ENCODE measurements at places on chromosomes 7 and 10.

DNA sequence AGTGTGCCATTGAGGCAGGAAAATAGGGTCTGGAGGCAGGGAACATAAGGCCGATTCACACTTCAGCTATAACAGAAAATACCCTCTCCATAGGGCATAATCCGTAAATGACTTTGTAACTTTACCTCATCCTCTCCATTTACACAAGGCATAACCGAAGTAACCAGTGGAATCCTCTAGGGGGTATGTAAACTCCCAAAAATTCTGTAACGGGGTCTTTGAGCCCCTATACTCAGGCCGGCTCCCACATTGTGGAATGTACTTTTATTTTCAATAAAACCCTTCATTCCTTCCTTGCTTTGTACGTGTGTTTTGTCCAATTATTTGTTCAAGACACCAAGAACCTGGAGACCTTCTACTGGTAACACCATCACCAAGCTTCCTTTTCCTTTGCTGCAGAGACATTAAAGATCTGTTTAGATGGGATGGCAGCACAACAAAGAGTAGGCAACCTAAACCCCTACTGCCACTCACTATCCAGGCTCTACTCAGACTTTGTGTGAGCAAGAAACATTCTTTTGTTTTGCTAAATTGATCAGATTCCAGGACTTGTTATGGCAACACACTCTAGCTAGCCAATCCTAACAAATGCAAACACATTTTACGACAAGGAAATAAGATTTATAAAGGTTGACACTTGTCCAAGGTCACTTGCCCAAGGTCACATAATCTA is 99.3 kb downstream of the DGKI start:
- H3K4me1 ChIP-seq, result no peaks in the 10 kb centered on the region
- no peaks in the 10 kb centered on the region for H3K36me3 ChIP-seq
- no peak for DNase-seq
- H3K4me3 ChIP-seq, result no peak overlapping the region
- no peak overlapping the region for H3K27ac ChIP-seq

DNA sequence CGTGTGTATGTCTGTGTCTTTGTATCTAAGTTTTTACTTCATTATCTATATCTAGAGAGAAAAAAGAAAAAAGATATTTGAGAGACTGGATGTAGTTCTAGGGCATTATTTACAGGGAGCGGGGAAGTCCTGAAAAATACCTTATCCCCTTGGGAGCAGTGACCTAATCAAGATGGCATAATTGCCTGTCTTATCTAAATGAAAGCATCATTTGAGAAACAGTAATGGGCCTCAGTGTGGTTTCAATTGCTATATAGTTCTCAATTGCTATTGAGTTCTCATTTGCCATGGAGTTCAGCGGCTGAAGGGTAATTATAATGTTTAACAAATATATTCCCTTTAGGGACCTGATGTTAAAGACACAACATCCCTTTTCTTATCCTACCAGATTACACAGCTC is 216.5 kb downstream of the PLXNA4 start:
- H3K4me3 ChIP-seq, result no peak overlapping the region
- H3K4me1 ChIP-seq, result no peaks in the 10 kb centered on the region
- no peak for DNase-seq
- H3K27ac ChIP-seq, result no peak overlapping the region
- H3K36me3 ChIP-seq, result no peaks in the 10 kb centered on the region

GRCh38 chr7:73841689-73842066 is 638 bp downstream of the METTL27 start:
- H3K27me3 ChIP-seq, result no peaks in the 10 kb centered on the region
- DNase-seq, result no peak
- peak overlapping the region; percentile 72 for H3K4me3 ChIP-seq
- peaks cover 18% of the 10 kb centered on the region for H3K4me1 ChIP-seq

DNA sequence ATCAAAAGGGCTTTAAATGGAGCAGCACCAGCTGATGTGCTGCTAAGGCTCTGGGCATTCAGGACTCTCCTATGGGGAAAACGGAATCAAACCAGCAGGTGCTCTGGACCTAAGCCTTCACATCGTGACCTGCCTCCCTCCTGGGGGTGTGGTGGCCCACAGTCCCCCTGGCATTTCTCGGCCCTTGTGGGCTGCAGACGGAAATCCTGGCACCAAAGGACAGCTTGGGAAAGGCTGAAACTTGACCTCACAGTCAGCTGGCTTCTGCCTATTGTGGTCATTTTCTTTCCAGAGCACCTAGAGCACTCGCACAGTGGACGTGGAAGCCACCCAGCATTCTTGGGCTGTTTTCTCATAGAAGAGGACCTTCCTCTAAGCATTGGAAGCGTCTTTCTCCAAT is 74.8 kb downstream of the TPST1 start:
- H3K36me3 ChIP-seq, result no peaks in the 10 kb centered on the region
- H3K27me3 ChIP-seq, result no peaks in the 10 kb centered on the region
- H3K4me1 ChIP-seq, result no peaks in the 10 kb centered on the region
- no peak overlapping the region for H3K27ac ChIP-seq

- no peaks in the 10 kb centered on the region for H3K36me3 ChIP-seq
- H3K27me3 ChIP-seq, result no peaks in the 10 kb centered on the region
- H3K27ac ChIP-seq, result no peak overlapping the region
- no peak overlapping the region for H3K4me3 ChIP-seq
These were observed 85.8 kb downstream of the MYL10 start for GRCh38 chr7:101543242-101543766.

DNA sequence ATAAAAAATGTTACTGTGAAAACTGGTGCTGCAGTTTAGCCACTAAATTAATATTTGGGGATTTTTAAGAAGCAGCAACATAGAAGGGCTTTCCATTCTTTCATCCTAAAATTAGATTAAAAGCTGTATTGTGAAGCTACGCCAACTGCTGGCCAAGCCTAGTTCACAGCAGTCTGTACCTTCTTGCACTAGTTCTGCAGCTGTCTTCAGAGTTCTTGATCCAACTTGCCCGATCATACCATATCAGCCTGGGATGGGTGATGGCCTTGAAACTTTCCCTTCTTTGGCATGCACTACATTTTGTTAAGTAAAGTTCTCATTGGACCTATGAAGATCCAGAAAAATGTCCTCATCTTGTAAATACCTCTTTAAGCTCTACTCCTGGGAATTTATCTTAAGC is 20.3 kb upstream of the PANK1 start:
- H3K4me3 ChIP-seq, result no peak overlapping the region
- DNase-seq, result no peak
- no peaks in the 10 kb centered on the region for H3K36me3 ChIP-seq
- no peak overlapping the region for H3K27ac ChIP-seq

DNA sequence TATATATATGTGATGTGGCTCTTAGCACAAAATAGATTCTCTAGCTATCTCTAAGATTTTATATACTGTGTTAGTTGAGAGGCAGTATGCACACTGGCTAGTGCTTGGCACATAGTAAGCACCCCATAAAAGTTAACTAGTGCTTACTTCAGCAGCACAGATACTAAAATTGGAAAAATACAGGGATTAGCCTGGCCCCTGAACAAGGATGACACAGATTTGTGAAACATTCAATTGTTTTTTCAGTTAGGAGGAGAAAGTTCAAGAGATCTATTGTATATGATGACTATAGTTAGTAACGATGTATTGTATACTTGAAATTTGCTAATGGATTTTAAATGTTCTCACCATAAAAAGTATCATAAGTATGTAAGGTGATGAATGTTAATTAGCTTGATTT is 78.3 kb upstream of the LRRC17 start:
- DNase-seq, result no peak
- no peaks in the 10 kb centered on the region for H3K36me3 ChIP-seq
- H3K27me3 ChIP-seq, result no peaks in the 10 kb centered on the region
- H3K4me3 ChIP-seq, result no peak overlapping the region
- peaks cover 2% of the 10 kb centered on the region for H3K4me1 ChIP-seq
- H3K27ac ChIP-seq, result no peak overlapping the region

DNA sequence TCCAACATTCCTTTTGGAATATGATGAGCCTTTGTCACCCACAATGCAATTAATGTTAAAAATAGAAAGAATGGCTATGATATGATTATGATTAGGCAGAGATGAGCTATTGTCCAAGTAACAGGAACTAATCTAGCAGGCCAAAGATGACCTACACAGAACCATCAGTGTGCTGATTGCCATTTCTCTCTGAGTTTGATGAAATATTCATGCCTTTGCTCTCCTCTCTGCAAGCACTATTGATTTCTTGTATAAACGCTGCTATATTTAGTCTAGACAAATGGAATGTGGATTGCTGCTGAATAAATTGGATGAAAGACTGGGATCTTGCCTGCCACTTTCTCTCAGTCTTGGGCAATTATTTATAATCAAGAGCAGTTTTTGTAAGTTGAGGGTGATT is 85.4 kb downstream of the HDAC9 start:
- H3K27ac ChIP-seq, result no peak overlapping the region
- DNase-seq, result no peak
- no peaks in the 10 kb centered on the region for H3K4me1 ChIP-seq
- no peaks in the 10 kb centered on the region for H3K36me3 ChIP-seq
- H3K4me3 ChIP-seq, result no peak overlapping the region

GRCh38 chr7:36192053-36192824 is 39.2 kb downstream of the EEPD1 start:
- peak; percentile 11 for DNase-seq
- no peaks in the 10 kb centered on the region for H3K36me3 ChIP-seq
- H3K4me1 ChIP-seq, result no peaks in the 10 kb centered on the region
- H3K27me3 ChIP-seq, result no peaks in the 10 kb centered on the region
- no peak overlapping the region for H3K27ac ChIP-seq
